Endodermal cell (in vitro differentiated cells): ENCODE measurements at places on chromosomes 2 and 18. TPM values are rescaled to one million over a fixed set of nuclear protein-coding genes. Genes with fewer than 3 reads are reported as not detected.
A peak's percentile ranks its signal among the peaks of the same experiment; 100 is the strongest.

DNA sequence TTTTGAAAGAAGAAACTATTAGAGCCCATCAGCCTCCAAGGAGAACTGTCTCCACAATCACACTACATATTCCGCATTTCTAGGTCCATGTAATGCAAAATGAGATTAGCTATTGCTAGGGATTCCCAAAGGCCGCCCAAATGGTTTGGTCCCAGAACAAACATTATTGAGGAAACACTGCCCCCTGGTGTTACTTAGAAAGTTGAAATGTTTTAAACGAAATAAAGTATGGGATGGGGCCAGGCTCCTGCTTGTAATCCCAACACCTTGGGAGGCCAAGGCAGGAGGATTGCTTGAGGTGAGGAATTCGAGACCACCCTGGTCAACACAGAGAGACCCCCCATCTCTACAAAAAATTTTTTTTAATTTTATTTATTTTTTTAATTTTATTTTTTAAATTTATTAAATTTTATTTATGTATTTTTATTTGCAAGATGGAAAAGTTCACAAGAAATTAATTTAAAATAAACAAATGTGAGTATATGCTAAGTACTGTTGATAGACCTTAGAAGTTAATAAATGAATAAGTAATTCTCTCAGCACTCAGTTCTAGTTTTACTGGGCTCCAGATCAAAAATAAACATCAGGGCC, 5.5 kb downstream of the NHEJ1 start:
- peak; percentile 64 for DNase-seq

SULT1C2 gene
- total RNA-seq, result 0.92 to 1.4 TPM (median 1.00 TPM) in 3 replicates

- peak; percentile 85 for DNase-seq
These were observed 1.4 kb downstream of the NOL4 start for GRCh38 chr18:34223164-34223892.

DNA sequence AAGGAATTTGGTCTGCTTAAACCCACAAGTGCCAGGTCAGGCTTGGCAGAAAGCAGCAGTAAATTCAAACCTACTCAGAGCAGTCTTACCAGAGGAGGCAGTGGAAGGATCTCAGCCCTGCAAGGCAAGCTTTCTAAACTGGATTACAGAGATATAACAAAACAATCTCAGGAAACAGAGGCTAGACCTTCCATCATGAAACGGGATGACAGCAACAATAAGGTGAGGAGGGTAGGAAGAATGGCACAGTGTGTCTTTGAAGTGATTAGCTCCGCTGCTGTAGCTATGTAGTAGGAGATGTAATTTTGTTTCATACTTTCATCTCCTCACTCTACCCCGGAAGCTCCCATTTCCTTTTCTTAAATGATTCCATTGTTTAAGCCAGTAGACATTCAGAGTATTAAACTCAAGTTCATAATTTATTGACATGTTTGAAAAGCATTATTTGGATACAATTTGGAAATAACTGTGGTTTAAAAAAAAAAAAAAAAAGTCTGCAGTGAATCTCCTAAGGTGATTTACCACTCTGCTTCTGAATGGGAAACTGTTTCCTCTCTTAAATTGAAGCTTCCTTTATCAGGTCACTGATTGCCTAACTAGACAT, 29.4 kb upstream of the DYSF start:
- no peak for DNase-seq

GRCh38 chr2:43324259-43325106, 98.1 kb upstream of the ZFP36L2 start:
- no peak for DNase-seq

GPR45 gene
- not detected in 2 replicates for total RNA-seq

TWSG1 gene
- total RNA-seq, result 25.4 and 30.7 TPM in 2 replicates

EIF5B gene
- total RNA-seq, result 36.0 to 63.6 TPM (median 57.1 TPM) in 3 replicates

GRCh38 chr2:99190548-99190947, 9.6 kb downstream of the MRPL30 start:
- DNase-seq, result no peak

TRABD2A gene
- 7.2 to 8.1 TPM (median 7.7 TPM) in 3 replicates for total RNA-seq

GRCh38 chr2:240894006-240894405, 1.9 kb downstream of the MAB21L4 start:
- DNase-seq, result no peak

EGR4 gene
- total RNA-seq, result 0.14 and 0.15 TPM in 2 replicates

STARD6 gene
- total RNA-seq, result not detected in 2 replicates

GRCh38 chr2:21754164-21754788, 630.5 kb downstream of the TDRD15 start:
- DNase-seq, result peak; percentile 69

DNA sequence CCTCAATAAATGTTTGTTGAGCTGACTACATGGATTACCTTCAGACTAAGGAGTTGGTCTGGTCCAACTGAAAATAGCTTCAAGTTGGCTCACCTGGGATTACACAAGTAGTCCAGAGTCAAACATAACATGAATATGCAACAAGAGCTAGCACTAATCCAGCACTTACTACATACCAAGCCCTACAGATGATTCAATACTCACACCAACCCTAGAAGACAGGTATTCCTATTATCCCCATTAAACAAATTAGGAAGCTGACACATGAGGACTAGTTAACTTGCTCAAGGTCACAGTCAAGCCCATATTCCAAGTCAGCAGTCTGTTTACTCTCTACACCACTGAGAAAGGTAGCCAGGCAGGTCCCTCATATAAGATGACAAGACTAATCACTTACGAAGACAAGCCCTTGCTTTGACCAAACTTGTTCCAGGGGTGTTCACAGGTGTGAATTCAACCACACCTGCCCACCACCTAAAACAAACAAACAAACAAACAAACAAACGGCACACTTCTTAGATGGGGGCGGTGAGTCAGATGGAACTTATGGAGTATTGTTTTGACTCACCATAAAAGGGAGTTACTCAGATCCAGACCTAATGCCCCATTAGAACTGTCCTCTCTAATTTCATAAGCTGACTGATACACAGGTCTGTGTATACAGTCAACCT, 29.1 kb downstream of the TMEM131 start:
- no peak for DNase-seq

DNA sequence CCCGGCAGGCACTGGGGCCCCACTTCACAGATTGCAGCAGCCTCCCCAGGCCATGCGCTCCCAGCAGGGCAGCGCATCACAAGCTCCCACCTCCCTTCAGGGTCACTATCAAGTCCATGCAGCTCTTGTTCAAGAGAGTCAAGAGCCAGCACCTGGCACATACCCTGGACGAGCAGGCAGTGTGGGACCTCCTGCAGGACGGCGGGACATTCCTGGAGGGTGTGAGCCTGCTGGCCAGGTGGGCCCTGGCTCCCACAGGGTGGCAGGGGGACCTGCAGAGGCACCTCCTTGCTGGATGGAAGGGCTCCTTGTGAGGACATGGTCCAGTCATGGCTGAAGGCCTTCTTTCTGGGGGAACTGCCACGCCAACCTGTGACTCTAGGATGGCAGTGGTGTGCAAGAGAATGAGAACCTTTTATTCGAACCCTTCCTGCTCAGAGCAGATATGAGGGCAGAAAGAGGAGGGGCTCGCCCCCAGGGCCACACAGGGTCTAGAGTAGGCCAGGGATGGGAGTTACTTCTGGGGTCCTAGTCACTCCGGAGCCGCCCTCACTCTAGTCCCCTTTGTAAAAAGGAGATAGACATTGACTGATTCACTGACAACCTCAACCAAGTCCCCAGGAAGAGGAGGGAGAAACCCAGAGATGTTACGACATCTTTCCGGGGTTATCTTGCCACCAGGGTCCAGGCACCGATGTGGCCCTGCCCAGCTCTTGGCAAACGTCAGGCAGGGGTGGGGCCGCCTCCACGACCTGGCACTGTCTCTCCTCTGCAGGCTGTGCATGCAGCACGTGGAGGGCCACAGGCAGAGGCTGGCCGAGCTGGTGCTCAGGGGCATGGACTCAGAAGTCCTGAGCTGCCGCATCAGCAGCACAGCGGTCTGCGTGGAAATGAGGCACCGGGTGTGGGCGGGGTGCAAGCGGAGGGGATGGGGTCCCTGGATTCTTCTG, 31.3 kb downstream of the HJURP start:
- peak; percentile 21 for DNase-seq

- DNase-seq, result no peak
These were observed 298.4 kb downstream of the LPIN1 start for GRCh38 chr2:12044857-12045256.

DNA sequence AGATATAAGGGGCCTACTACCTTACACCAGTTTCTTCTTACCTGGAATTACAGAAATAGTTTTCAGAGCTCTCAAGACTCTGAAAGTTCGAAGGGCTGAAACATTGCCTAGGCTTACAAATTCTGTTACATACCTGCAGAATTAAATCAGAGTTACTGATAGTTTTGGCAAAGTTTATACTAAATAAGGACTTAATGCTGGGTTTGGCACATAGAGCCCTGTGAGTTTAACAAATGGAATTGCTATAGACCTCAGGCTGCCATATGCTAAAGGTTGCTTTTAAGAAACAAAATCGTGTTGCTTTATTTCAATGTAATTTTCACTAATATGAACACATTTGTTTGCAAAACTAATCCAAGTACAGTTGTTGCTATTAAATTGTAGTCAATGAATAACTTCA, 40.1 kb downstream of the SCN3A start:
- DNase-seq, result no peak

DOK1 gene
- total RNA-seq, result 10.2 to 15.9 TPM (median 15.1 TPM) in 3 replicates

DNA sequence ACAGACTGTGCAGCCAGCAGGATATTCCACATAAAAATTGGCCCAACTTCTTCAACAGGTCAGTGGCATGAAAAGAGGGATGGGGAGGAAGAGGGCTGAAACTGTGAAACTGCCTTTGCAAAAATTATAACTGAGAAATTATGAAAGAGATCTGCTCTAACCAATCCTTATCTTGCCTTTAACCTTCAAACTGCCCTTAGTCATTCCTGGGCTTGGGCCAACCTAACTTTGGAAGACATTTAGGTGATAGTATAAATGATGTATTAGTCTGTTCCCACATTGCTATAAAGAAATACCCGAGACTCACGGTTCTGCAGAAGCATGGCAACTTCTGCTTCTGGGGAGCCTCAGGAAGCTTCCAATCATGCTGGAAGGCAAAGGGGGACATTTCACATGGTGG, 74.5 kb downstream of the RPL31 start:
- no peak for DNase-seq

- no peak for DNase-seq
These were observed 12.3 kb downstream of the NCKAP1 start for GRCh38 chr2:183025993-183026392.
